ENCODE measurements at places on chromosomes 7 and 10. TPM values are rescaled to one million over a fixed set of nuclear protein-coding genes. Genes with fewer than 3 reads are reported as not detected.

The GJD4 gene
- not detected for total RNA-seq

The CYP2C19 gene
- total RNA-seq = not detected

The GPR15LG gene
- not detected for total RNA-seq

The SRGN gene
- 182 TPM for total RNA-seq

The DUSP5 gene
- 10.5 TPM for total RNA-seq

DNA sequence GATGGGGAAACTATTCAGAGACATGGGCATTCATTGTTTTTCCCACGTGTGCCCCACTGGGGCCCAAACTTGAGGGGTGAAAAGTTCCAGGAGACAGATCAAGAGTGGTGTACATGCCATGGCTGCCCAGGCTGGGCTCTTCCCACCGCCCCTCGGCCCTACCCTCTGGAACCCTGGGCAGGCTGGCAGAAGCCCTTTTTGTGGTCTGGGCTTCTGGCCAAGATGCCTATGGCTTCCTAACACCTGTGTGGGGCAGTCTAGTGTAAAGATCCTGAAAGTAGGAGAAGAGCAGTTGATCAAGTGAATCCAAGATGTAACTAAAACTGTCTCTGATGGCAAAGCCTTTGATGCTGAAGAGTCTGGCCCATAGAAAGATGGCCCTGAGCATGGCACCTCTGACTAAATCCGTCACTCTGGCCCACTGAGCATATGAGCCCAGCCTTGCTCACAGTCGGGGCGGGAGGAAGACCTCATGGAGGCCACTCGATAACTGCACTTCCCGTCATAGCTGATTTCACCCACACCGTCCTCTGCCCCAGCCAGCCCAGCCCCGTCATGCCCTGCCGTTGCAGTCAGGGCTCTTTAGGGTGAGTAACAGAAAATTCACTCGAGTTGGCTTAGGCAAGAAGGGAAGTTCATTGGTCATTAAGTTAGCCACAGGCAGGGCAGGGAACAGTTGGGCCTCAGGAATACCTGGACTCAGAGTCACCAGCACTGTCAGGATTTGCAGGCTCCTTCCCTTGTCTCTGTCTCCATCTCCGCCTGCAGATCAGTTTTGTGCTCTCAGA, 37.9 kb upstream of the MTPAP start:
- no peak overlapping the region for H3K27ac ChIP-seq
- no peaks in the 10 kb centered on the region for H3K4me1 ChIP-seq
- no peak for DNase-seq
- H3K36me3 ChIP-seq = no peaks in the 10 kb centered on the region
- no peaks in the 10 kb centered on the region for H3K27me3 ChIP-seq

DNA sequence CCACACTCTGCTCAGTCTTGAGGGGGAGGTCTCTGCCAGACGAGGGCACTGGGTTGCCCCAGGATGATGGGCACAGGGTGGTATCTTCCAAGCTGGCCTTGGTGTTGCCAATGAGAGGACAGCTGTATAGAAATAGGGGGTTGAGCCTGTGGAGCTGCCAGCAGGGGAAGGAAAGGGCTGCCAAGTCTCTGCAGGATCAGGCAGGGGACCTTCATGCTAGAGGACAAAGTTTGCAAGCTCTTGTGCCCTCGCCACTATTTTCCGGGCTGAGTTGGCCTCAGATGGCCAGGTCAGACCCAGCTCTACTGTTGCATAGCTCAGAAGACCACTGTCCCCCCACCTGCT, 68.7 kb downstream of the ARHGAP22 start:
- no peak overlapping the region for H3K4me3 ChIP-seq
- no peak overlapping the region for H3K27ac ChIP-seq
- no peak for DNase-seq
- no peaks in the 10 kb centered on the region for H3K36me3 ChIP-seq

GRCh38 chr10:110225441-110225755, 18.0 kb downstream of the MXI1 start:
- peak overlapping the region; percentile 87 for H3K27ac ChIP-seq
- no peak for DNase-seq
- peaks cover 19% of the 10 kb centered on the region for H3K36me3 ChIP-seq
- peak overlapping the region; percentile 96 for H3K4me3 ChIP-seq

- no peak for DNase-seq
- no peaks in the 10 kb centered on the region for H3K27me3 ChIP-seq
- H3K27ac ChIP-seq = no peak overlapping the region
- no peaks in the 10 kb centered on the region for H3K36me3 ChIP-seq
Measured at GRCh38 chr10:61617180-61617579, 45.5 kb upstream of the CABCOCO1 start.

DNA sequence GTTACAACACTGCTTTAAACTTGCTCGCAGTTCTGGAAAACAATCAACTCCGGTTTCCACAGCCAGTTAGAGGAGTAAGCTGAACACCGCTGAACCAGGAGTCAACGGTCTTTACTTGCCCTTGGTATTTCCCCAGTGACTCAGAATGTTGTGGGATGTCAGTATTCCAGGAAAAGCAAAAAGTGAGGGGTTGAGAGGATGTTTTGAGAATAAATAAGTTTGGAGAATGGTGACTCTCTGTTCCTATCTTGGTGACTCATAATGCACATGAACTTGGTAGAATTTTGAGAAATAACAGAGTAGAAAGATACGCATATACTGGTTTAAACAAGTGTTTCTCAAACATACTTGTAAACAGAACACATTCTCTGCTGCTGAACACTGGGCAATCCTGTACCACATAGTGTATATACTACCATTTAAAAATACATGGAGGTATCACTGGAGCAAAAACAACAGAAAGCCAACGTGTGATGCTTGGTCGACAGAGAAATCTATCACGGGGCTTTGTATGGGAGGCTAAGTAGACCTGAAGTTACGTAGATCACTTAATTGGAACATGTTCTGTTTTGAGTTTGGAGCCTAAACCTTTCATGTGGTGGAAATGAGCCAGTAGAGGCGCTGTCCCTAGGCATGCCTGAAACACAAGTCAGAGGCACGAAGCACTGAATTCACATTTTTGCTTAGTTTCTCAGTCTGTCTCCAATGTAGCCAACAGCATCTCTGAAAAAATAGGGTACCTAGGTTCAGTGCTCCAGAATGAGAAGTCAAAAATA, 534.3 kb downstream of the PARD3 start:
- H3K27me3 ChIP-seq = no peaks in the 10 kb centered on the region
- H3K36me3 ChIP-seq = no peaks in the 10 kb centered on the region
- no peak overlapping the region for H3K27ac ChIP-seq

DNA sequence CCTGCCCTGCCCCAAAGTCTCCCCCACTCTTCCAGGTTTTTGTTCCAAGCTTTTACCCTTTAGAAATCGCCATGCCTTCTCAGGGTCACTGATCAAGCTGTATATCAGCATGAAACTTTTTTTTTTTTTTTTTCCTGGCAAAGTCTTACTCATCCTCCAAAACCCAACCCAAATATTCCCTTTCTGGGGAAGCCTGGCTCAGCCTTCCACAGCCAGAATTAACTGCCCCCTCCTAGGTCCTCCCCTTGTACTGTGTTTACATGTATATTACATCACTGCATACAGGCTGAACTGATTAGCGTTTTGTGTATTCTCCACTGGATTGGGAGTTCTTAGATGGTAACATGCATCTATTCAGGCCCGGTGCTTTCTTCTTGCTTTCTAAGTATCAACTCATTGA, 4.6 kb upstream of the NOBOX start:
- H3K27ac ChIP-seq = no peak overlapping the region
- no peaks in the 10 kb centered on the region for H3K27me3 ChIP-seq
- no peak overlapping the region for H3K4me3 ChIP-seq
- no peak for DNase-seq

DNA sequence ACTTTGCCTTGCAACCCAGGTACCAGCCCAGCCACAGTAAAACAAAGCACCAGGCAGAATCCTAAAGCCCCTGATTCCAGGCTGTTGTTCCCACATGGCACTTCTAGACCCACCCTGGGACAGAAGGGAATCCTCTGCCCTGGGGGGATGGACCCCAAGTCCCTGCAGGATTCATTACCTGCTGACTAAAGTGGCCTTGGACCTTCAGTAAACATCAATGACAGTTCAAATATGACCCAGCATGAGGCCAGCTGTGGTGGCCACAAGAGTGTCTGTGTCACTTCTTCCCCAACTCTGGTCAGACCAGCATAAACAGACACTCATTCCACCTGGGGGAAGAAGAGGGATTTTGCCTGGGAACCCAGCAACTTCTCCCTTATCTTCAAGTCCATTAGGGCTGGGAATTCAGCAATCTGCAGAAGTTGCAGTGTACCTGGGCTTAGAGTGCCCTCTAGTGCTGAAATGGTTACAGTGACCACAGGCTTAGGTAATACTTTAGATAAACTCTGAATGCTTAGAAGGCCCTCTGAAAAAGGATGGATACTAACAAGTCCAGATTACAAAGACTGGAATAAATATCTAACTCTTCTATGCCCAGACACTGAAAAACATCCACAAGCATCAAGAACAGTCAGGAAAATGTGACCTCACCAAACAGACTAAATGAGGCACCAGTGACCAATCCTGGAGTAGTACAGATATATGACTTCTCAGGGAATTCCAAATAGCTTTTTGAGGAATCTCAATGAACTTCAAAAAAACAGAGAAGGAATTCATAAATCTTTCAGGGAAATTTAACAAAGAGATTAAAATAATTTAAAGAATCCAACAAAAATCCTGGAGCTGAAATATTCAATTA, 108.5 kb upstream of the TMEM168 start:
- H3K27ac ChIP-seq = no peak overlapping the region
- H3K36me3 ChIP-seq = no peaks in the 10 kb centered on the region
- DNase-seq = no peak
- H3K4me1 ChIP-seq = no peaks in the 10 kb centered on the region
- H3K4me3 ChIP-seq = no peak overlapping the region

DNA sequence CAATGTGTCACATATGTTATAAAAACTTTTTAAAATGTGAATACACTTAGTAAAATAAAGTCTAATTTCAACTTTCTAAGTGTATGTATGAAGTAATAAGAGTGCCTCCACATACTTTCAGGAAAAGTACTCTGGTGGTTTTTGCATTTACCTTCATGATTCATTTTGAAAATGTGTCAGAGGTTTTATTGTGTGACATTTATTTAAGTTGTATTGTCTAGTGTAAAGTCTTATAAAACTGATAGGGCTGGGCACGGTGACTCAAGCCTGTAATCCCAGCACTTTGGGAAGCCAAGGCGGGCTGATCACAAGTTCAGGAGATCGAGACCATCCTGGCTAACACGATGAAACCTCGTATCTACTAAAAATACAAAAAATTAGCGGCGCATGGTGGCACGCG, 226.5 kb downstream of the ITGB1 start:
- H3K36me3 ChIP-seq = no peaks in the 10 kb centered on the region
- H3K27ac ChIP-seq = no peak overlapping the region
- no peaks in the 10 kb centered on the region for H3K27me3 ChIP-seq

DNA sequence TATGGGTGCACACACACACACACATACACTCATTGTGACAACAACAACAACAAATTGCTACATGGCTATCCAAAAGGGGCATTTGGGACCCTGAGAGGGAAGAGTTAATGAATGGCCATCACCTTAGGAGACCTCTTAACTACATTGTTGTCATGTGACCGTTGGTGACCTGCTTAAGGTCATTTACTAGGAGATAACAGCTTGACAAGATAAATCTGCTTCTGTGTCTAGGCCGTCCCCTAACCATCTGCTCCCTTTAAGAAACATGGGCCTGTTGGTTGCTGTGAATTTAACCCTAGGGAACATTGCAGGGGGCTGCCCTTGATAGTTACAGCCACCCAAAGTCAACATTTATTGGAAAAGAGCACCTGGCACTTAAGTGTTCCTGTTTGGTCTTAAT, 29.7 kb downstream of the C1QL3 start:
- H3K36me3 ChIP-seq = peaks cover 5% of the 10 kb centered on the region
- no peaks in the 10 kb centered on the region for H3K4me1 ChIP-seq
- no peak overlapping the region for H3K27ac ChIP-seq
- no peak for DNase-seq
- no peaks in the 10 kb centered on the region for H3K27me3 ChIP-seq
- H3K4me3 ChIP-seq = no peak overlapping the region

- no peaks in the 10 kb centered on the region for H3K4me1 ChIP-seq
- H3K27ac ChIP-seq = no peak overlapping the region
- no peak overlapping the region for H3K4me3 ChIP-seq
- DNase-seq = no peak
- H3K27me3 ChIP-seq = no peaks in the 10 kb centered on the region
Measured at GRCh38 chr7:122767339-122767738, 64.6 kb upstream of the RNF148 start.

GRCh38 chr7:36001546-36001945, 151.5 kb upstream of the EEPD1 start:
- DNase-seq = no peak
- H3K4me1 ChIP-seq = peaks cover 2% of the 10 kb centered on the region
- H3K36me3 ChIP-seq = no peaks in the 10 kb centered on the region
- H3K4me3 ChIP-seq = no peak overlapping the region
- H3K27ac ChIP-seq = no peak overlapping the region

- no peak overlapping the region for H3K4me3 ChIP-seq
- no peaks in the 10 kb centered on the region for H3K4me1 ChIP-seq
- H3K27me3 ChIP-seq = no peaks in the 10 kb centered on the region
- no peak overlapping the region for H3K27ac ChIP-seq
Measured at GRCh38 chr10:133201151-133201947, 28.7 kb upstream of the UTF1 start.

DNA sequence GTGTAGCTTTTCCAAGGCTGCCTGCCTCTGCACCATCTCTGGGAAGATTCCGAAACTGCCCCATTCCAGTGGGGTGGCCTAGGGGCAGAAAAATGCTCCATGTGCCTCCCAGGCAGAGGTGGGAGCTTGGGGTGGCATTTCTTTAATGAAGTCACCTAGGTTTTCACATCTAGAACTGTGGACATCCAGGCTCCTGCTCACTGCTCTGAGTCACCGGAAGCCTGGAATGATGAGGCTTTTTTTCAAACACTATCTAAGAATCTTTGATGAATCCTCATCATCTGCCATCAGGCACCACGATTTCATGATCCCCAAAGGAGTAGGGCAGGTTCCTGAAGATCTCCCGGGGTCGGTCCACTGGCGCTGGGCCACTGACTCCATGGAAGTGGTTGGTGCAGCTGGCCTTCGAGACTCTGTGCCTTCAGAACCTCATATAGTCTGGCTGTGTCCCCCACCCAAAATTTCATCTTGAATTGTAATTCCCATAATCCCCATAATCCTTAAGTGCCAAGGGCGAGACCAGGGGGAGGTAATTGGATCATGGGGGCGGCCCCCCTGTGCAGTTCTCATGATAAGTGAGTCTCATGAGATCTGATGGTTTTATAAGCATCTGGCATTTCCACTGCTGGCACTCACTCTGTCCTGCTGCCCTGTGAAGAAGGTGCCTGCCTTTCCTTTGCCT, 37.1 kb downstream of the MTURN start:
- H3K27me3 ChIP-seq = no peaks in the 10 kb centered on the region
- no peaks in the 10 kb centered on the region for H3K36me3 ChIP-seq
- no peak overlapping the region for H3K4me3 ChIP-seq
- peaks cover 11% of the 10 kb centered on the region for H3K4me1 ChIP-seq

Data from upper lobe of left lung (tissue), 6 donors.